ENCODE measurements at places on chromosomes 2 and 18.

DNA sequence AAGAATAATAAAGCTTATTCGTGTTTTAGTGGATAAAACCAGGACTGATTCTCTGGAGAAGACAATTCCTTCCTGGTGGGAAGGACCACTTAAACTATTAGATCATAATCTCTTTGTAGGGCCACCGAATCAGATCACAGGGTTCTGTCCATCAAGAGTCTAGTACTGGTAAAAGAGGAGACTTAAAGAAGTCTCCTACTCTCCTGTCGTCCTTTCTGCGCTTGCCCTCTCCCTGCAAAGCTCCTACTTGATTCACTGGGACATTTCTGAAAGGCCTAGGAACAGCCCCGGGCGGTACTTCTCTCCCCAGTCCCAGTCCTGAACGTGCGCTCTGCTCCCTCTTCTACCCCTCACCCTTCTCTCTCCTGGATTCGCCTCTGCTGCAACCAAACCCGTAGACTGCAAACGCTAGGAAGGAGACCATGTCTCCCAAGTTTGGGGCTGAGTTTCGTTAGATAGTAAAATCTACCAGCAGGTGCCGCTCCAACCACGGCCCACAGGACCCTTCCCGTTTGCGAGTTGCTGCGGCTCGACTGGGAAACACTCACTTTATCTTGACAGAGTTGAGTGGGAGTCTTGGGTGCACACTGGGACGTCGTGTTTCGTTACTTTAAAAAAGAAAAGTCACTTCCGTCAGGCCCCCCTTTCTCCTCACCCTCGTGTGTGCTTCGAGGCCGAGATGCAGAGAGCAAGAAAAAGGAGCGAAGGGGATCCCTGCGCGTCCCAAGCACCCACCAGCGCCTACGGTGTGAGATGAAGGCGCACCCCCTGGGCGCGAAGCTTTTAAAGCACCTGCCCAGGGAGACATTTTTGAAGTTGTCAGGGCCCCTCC is 923 bp downstream of the FIGLA start:
- peak; percentile 71 for DNase-seq

- DNase-seq = no peak
Observed at GRCh38 chr18:45666006-45666405, 50.7 kb downstream of the SLC14A2 start.

- DNase-seq = no peak
Observed at GRCh38 chr2:16628314-16628713, 37.3 kb downstream of the CYRIA start.

DNA sequence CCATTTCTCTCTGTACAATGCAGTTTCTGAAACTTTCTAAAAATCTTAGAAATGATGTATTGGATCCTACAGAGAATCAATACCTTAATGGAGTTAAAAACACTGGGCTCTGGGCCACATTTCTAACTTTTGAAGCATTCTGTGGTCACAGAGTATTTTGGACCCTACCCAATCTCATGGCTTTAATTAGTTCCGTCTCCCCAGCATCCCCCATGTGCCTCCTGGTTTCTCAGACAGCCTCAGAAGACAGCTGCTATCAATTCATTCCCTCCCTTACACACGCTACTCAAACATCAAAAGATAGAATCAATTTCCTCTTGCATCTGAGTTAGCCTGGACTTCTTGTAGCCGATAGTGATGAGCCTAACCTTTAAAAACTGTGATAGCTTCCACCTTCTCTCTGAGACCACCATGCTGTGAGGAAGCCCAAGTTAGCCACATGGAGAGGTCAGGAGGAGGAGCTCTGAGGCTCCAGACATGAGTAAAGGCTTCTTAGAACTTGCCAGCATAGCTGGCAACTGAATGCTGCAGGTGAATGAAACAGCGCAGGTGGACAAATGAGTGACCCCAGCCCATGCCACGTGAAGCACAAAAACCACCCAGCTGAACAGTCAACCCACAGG is 10.4 kb downstream of the ADCY3 start:
- no peak for DNase-seq

DNA sequence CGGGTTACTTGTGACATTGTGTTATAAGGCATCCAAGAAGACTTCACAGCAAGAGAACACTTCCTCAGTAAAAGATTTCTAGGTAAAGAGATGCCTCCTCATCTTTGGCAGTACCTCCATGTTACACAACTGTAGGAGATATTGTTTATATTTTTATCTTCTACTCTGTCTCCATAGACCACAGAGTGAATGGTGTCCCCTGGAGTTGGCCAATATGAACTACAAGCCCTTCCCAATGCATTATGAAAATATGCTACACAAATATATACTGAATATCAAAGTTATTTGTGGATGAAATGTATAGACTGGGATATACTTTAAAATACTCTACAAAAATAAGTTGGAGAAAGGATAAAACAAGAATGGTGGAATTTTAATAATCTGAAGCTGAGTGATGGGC is 46.7 kb downstream of the MBOAT2 start:
- DNase-seq = no peak

DNA sequence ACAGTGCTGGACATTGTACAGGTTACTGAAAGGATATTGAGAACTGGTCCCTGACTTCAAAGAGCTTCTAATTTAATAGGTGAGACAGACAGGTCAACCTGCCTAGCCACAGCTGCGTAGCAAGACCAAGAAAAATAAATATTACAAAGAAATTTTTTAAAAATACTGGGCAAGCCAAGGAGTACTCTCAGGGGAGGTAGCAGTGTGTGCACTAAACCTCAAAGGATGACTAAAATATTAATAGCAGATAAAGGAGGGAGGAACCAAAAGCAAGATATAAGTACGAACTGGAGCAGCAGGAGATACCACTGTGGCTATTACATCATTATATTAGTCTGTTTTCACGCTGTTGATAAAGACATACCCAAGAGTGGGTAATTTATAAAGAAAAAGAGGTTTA is 14.9 kb downstream of the SCG2 start:
- DNase-seq = no peak

GRCh38 chr2:50746526-50746925 is 285.4 kb downstream of the NRXN1 start:
- DNase-seq = no peak

GRCh38 chr2:30732376-30732775 is 74.9 kb downstream of the CAPN13 start:
- no peak for DNase-seq

All from activated CD8-positive, alpha-beta memory T cell treated with anti-CD3 and anti-CD28 coated beads, Interleukin-2, amount 50 U/mL, for 4 hours (primary cell).